Testis (tissue), 5 donors: ENCODE measurements at places on chromosomes 12 and 14.

DNA sequence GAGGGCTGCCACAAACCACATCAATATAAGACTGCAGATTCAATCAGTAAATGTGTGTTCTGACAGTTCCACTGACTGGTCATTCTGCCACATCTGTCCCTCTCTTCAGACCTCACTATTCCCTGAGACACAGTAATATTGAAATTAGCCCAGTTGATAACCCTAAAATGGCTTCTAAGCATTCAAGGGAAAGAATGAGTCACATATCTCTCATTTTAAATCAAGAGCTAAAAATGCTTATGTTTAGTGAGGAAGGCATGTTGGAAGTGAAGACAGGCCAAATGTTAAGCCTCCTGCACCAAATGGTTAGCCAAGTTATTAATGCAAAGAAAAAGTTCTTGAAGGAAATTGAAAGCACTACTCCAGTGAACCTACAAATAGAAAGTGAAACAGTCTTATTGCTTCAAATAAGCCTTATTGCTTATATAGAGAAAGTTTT, 24.5 kb upstream of the KIF21A start:
- DNase-seq = no peak

GRCh38 chr12:124392271-124392666, 97.4 kb downstream of the RFLNA start:
- DNase-seq = no peak

- DNase-seq = no peak
Observed at GRCh38 chr12:108210001-108210400, 80.9 kb downstream of the WSCD2 start.

- no peak for DNase-seq
Observed at GRCh38 chr12:4978737-4979136, 64.9 kb upstream of the KCNA5 start.

DNA sequence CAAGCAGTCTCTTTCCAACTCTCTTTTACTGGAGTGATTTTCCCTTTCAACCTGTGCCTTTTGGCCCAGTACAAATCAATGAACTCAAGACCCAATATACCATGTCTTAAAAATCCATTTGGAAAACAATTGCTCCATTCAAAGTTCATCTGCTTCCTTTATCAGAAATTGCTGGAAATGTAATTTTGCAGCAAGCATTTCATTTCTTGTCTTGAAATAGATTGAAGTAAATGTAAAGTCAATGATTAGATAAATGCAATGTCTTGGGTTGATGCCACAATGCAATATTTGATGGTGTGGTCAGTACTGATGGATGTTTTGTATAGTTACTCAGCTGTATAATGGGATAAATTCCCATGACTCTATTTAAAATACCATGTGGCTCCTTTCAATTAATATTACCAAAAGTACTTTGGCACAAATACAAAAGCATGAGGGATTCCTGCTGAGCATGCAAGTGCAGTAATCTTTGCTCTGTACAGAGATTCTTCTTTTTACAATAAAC, 707.7 kb upstream of the NOVA1 start:
- DNase-seq = no peak

- DNase-seq = no peak
Observed at GRCh38 chr12:77800501-77800900, 30.2 kb upstream of the NAV3 start.

GRCh38 chr12:6965026-6965661, 5.3 kb downstream of the PHB2 start:
- peak; percentile 85 for DNase-seq

- no peak for DNase-seq
Observed at GRCh38 chr12:110108309-110109036, 15.7 kb upstream of the IFT81 start.

GRCh38 chr12:104064842-104065427, 604 bp downstream of the HCFC2 start:
- peak; percentile 33 for DNase-seq

DNA sequence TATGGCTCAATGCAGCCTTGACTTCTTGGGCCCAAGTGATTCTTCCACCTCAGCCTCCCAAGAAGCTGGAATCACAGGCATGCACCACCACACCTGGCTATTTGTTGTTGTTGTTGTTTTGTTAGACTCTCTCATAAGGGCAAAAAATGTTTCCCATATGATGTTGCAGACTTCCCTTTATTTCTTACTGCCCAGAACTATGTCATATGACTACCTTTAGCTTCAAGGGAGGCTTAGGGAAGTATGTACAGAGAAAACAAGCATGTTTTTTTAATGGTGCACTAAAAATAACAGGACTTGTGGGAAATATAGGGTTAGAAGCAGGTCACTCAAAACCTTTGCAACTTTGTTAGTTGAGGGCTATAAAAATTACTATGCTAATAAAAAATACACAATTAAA, 4.3 kb upstream of the GPR19 start:
- DNase-seq = no peak

DNA sequence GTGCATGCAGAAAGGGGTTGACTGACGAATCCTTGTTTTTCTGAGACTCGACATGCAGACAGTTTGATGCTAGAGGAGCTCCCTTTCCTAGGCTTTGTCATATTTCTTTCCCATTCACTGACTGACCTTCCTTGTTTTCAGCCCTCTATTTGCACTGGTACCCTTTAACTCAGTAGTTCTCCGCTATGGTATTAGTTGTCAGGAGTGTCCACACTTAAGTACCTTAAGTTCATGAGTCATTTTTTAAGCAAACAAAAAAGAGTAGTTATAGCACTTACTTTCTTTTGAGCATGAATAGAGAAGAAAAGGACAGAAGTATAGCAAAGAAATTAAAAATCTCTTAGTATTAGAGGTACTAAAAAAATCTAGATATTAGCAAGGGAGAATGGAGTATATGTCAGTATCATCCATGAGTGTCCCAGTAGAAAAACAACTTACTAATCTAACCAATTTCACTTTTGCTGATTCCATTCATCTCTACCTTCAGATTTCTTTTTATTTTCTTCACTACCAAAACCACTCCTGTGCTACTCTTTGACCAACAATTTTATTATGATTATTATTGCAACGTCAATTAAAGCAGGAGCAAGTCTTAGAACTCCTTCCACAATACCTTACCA, 8.3 kb downstream of the ATP2B1 start:
- no peak for DNase-seq

GRCh38 chr12:107906707-107907106, 132.2 kb downstream of the ASCL4 start:
- DNase-seq = no peak

GRCh38 chr12:2673966-2674810, 120.6 kb upstream of the FKBP4 start:
- no peak for DNase-seq

DNA sequence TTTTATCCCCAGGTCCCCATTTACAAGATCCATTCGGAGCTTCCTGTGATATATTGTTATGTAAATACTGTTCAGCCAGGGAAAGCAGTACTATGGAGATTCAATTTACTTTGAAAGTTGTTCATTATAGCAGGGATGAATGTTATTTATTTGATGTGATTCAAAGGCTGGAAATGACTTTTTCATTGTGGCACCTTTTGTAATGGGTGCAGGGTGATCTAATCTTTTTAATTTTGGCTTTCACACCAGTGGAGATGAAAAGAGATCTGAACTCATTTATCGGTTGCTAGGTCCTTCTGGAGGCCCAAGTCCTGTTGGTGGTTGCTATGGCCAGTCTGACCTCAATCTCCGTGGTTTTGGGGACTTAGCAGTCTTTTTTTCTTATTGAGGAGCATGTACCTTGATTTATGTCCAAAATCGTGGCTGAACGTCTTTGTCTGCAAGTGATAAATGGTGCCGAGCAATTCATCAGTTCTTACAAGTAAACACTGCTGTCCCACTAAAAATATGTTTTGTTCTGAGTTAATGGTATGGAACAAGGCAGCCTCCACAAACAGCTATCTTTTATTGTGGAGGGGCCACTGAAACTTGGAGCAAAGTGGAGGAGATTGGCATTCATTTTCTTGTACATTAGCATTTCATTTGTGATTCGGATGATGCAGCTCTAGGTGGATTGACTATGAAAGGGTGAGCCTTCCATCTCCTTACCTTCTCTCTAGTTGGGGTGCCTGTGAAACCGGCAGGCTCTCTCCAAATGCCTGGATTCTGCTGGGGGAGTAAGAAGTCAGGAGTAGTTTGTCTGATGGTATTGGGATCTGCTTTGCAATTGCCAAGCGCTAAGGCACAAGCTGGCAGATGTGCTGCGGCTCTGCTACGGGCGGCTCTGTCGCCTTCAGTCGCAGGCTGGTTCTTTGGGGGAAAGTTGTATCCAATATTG, 2.0 kb downstream of the RMST start:
- no peak for DNase-seq

- no peak for DNase-seq
Observed at GRCh38 chr12:26648584-26648983, 184.4 kb downstream of the ITPR2 start.

DNA sequence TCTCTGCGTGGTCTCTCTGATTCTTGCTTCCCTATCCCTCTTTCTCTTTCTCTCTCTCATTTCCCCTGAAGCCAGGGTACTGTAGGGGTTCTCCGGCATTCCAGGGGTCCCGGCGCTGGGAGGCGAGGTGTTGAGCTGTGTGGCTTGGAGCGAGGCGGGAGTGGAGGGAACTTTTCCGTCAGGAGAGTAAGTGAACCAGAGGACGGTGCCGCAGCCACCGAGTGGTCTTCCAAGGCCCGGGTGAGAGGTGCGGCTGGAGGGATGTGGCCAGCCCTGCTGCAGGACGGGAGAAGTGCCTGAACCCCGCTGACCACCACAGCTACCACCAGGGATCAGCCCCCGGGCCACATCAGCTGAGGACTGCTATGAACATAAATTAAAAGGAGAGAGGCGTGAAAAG, 68.2 kb upstream of the FAM181A start:
- DNase-seq = no peak

GRCh38 chr14:94153750-94154342, 20.3 kb upstream of the PPP4R4 start:
- no peak for DNase-seq

DNA sequence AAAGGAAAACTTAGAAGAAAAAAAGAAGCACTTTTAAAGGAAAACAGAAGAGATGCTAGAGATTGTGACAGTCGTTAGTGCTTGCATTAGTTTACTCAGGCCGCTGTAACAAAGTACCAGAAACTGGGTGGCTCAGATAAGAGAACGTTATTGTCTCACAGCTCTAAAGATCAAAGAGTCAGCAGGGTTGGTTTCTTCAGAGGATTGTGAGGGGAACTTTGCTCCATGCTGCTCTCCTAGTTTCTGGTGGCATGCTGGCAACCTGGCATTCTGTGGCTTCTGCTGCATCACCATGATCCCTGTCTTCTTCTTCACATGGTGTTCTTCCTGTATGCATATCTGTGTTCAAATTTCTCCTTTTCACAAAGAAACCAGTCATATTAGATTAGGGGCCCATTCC, 119.4 kb upstream of the PLEKHA5 start:
- no peak for DNase-seq

GRCh38 chr12:99567072-99567471, 80.5 kb upstream of the GARIN6 start:
- no peak for DNase-seq

DNA sequence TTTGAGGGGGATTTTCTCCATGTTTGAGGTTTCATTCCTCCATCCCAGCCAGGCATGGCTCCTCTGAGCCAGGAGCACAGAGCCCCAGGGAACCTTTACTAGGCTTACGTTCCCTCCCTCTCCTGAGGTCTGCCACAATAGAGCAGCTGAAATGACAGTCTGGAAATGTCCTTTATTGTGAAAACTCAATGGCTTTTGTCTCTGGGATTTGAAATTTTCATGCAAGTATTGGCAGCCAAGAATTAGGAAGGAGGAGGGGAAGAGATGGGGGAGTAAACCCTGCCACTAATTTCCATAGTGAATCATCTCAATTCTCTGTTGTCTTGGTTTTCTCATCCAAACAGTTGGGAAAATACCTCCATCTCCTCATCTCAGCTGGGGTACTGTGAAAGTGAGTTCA, 2.6 kb upstream of the PLEKHG3 start:
- no peak for DNase-seq

GRCh38 chr12:11559626-11560340, 89.7 kb upstream of the ETV6 start:
- DNase-seq = no peak

- DNase-seq = no peak
Observed at GRCh38 chr12:97701901-97702300, 239.3 kb downstream of the RMST start.

DNA sequence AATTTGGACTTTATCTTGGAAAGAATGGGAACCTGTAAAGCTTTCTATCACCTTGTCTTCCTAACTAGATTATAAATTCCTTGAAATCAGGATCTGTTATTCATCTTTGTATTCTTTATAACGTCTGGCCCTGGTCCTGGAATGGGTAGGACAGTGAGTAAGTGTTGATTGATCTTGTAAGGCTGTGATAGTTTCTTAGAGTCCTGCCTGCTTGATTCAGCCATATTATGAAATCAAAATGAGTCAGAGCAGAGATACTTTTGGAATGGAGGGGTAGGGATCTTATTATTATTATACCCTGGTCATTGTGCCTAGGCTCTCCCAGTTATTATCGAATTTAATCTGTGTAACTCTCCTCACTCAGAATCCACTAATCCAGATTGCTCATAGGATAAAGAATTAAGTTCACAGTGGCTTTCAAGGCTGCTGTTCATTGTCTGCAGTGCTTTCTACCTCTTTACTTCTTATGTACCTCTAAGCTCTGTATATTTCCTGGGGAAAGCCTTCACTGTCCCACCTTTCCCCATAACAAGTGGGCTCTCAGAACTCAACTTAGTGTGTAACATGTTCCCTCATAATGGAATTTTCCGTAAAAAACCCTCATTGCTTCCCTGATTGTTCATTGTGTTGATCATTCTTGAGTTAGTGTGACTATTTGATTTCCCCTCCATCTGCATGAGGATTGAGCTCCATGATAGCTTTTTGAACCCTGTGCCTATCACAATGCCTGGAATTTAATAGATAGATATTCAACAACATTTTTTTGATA, 93.3 kb downstream of the DAAM1 start:
- DNase-seq = no peak

DNA sequence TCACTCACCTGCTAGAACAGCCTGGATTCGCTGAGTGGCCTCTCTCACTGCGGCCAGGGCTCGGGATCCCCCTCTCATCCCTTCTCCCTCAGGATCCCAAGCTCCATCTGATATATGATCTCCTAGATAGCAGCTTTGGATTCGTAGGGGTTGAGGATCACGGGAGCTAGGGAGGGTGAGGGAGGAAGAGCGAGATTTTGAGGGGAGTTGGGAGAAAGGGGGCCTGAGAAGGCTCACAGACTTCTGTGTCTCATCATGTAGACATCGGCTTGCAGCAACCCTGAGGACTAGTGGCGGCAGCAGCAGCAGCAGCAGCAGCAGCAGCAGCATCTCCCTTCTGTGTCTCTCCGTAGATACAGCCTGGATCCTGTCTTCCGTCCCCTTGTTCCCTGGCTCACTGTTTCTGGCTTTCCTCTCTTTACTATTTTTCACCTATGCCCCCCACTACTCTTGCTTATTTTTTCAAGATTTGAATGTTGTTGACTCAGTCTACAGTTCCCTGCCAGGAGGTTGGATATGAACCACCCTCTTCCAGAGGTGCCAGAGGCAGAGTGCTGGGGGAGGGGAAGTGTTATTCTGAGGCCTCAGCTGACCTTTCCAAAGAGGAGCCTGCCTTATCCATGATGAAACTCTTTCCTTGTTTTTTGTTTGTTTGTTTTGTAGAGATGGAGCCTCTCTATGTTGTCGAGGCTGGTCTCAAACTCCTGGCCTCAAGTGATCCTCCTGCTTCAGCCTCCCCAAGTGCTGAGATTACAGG, at the start of gene CIROP:
TSS of gene CIROP (minus strand) at position 399 of the 757 bp plus-strand sequence. CDS start at position 330, 69 bp downstream.
- no peak for DNase-seq

- no peak for DNase-seq
Observed at GRCh38 chr14:96889091-96889490, 91.9 kb downstream of the VRK1 start.

- DNase-seq = no peak
Observed at GRCh38 chr12:94071258-94071657, 77.1 kb upstream of the PLXNC1 start.
